ENCODE measurements at places on chromosomes 3 and 15.

GRCh38 chr3:143737065-143737464 is 111.2 kb downstream of the SLC9A9 start:
- DNase-seq = no peak

DNA sequence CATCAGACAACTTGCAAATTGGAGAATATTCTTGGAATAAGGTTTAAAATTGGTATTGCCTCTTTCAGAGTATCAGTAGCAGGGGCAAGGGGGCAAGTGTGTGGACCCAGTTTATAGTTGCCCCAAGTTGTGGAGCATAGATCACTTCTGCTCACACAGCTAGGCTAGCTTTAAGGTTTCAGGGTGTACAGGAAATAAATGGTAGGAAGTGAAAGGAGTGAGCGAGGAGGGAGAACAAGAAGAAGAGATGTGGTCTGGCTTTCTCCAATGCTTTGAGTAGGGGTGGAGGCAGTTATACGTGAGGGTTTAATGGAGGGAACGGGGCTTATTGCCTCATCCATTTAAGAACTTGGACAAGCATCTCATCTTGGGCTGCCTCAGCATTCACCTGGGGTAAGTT is 290.0 kb upstream of the CFAP20DC start:
- no peak for DNase-seq

- DNase-seq = no peak
Measured at GRCh38 chr3:54836871-54837270, 91.0 kb downstream of the LRTM1 start.

DNA sequence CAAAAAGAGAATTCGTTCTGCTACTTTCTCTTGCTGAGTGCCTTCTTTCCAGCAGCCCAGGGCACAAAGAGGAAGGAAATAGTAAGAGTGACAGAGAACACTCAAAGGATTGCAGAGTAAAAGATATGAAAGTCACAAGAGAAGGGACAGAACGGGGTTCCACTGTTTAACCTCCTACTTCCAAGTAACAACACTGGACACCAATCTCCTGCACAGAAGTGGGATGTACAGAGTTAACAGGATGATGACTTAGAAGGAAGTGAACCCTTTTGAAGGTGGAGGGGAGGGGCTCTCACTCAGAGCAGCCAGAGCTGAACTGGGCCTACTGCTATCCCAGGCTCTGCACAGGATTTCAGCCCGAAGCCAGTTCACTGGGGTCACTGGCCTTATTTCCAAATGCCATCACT is 130.1 kb upstream of the PRICKLE2 start:
- no peak for DNase-seq

- no peak for DNase-seq
Measured at GRCh38 chr3:3196148-3196861, 16.8 kb upstream of the CRBN start.

- no peak for DNase-seq
Measured at GRCh38 chr3:120341658-120342346, 7.4 kb downstream of the LRRC58 start.

GRCh38 chr3:188147782-188148181 is 6.2 kb upstream of the LPP start:
- no peak for DNase-seq

DNA sequence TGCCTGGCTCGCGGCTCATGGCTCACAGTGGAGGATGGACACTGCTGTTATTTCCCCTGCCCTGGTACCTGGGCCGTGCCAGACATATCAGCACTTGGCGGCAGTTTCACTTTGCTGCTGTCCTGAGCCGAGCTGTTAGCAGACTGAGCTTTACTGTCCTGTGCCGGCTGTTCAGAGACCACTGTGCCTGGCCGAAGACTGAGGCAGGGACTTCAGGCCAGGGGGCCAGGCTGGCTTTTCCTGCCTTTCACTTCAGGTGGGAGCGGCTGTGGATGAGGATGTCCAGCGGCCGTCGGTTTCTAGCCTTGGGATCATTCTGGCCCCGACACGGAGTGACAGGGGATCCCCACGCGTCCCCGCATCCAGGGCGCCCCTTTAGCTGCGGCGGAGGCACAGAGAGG is 1.1 kb downstream of the ATP10A start:
- DNase-seq = no peak

GRCh38 chr3:174859114-174859735 is at the start of gene NAALADL2:
Gene NAALADL2 (plus strand): TSS chr3:174859334.
- peak; percentile 81 for DNase-seq

GRCh38 chr3:66110840-66111239 is 72.1 kb upstream of the MAGI1 start:
- DNase-seq = no peak

- no peak for DNase-seq
Measured at GRCh38 chr3:78871048-78871447, 896.8 kb downstream of the ROBO1 start.
